Esophagus squamous epithelium (tissue), 5 donors: ENCODE measurements at places on chromosomes 4 and X. TPM values are rescaled to one million over a fixed set of nuclear protein-coding genes. Genes with fewer than 3 reads are reported as not detected.

GRCh38 chr4:99564921-99565320 lies 1.1 kb upstream of the TRMT10A start:
- DNase-seq, result no peak

The IBSP gene
- not detected for total RNA-seq

The SLC6A14 gene
- total RNA-seq, result not detected

DNA sequence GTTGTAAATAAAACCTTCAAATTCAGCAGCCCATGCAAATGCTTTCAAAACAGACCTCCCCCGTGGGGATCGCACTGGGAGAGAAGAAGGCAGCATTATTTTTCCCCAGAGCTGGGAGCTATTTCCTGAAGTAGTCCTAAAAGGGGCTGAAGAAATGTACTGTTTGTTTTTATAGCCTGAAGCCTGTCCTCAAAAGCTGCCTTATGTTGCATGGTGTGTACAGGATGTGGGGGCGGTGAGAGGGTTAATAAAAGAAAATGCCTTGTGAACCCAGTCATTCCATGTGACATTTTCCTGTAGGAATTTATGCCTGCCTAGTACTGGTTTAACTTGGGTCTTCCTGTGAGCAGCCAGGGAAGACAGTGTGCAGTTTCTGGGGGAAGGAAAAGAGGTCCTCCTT lies 144.1 kb downstream of the SOWAHB start:
- DNase-seq, result no peak

DNA sequence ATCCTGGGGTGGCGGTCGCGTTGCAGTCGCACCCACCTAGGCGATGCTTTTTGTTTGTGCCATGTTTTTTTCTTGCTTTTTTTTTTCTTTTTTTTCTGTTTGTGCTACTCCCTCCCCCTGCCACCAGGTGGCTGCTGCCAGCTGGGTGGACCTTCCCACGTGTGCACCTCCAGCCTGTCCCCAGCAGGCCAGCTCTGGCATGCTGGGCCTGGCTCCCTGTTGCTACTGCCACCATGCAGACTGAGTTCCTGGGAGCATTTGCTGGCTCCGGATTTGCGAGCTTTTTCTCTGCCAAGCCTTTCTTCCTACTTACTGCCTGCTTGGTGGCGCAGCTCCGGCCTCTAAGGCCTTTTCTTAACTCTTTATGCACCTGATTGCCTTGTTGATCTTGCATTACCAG lies 161.2 kb upstream of the WDFY3 start:
- DNase-seq, result no peak

The ZNF141 gene
- 7.2 TPM for total RNA-seq

DNA sequence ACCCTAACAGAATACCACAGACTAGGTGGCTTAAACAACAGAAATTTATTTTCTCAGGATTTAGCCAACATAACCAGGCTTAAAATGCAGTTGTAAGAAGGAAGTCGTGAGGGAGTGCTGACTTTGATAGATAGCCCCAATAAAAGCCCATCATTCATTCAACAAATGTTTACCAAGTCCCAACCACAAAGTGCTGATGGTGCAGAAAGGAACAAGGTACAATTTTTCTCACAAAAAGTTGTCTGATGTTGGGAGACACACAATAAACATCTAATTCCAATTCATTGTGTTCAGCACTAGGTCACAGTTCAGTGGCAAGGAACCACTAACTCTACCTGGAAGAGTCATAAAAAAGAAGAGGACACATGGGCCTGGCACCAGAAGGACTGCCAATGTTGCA lies 42.2 kb downstream of the AKAP4 start:
- DNase-seq, result no peak

The GPR173 gene
- 0.18 TPM for total RNA-seq
